ENCODE measurements at places on chromosomes 6 and 20.

GRCh38 chr6:32604434-32604877 lies 14.8 kb upstream of the HLA-DRB1 start:
- DNase-seq, result no peak

DNA sequence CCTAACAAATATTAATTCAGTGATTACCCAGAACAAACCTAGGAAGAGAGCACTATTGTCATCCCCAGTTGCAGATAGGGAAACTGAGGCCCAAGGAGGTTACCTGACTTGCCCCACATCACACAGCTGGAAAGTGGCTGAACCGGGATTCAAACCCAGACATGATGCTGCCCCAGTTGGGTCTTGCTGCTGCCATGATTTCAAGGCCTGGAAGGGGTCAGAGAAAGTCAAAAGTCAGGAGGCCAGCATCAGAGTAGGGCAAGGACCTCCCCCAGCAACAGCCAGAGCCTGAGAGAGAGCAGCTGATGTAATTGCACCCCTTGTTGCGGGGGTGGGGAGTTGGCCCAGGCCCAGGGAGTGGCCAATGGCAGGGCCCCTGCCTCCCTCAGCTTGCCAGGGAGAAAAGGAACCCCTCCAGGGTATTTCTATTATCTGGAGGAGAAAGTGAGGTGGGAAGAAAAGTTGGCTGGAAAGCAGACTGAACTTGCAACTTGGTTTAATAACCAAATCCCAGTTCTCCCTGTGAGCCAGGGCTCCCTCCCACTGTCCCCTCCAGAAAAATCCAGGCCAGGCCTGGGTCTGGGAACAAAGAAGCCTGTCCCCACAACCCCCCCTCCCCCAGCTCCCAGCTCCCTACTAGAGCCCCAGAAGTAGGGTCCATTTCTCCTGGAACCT lies 83.6 kb downstream of the MRPL14 start:
- no peak for DNase-seq

DNA sequence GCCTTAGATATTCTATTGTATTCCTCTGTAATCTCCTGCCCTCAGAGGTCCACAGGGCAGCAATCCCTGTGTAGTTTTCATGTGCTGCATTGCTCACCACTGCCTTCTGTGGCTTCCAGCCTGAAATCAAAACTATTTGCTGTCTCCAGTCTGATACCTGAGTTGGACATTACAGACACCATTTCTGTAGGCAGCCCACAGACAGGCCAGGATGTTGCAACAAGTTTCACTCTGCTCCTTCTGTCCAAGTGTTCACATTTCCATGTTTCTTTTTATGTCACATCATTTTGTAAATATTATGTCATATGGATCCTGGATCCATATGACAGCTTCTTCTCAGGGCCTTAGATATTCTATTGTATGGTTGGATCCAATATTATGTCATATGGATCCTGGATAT lies 21.7 kb downstream of the ECI2 start:
- no peak for DNase-seq

- no peak for DNase-seq
Measured at GRCh38 chr6:136169394-136170148, 80.5 kb downstream of the MTFR2 start.

All from NCI-H2081 (cell line).